ENCODE measurements at places on chromosomes 3 and 15.

DNA sequence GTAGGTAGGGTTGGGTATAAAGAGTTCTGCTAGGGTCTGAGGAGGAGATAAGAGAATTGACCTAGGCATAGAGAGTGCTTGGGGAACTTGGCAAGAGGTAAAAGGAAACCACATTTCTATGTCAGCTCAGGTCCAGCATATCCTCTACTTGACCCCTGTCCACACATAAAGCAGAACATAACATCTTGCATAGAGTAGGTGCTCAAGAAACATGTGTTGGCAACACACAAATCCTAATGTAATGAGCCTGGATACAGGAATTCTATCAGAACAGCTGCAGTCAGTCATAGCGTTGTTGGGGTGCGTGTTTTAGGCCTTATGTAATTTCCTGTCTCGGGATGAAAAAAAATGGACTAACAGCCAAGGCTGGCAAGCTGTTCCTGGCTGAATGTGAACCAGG lies 35.0 kb upstream of the PLCL2 start:
- no peak for DNase-seq

DNA sequence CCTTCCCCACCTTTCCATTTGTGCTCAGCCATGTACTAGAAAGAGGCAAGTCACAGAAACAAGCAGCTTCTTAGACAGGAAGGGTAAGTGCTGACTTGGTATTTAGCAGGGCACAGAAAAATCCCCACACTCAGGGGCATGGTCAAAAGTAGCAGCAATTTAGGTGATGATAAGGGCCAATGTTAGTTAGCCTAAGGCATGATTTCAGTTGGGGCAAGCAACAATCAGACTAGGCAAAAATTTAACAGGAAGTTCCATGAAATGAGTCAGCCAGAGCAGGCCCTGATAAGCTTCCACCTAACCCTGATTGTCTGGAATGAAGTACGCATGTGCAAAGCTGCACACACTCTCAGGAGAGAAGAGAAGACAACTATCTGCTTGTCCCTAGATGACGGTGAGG lies 423.4 kb upstream of the UBE2E2 start:
- DNase-seq: no peak

DNA sequence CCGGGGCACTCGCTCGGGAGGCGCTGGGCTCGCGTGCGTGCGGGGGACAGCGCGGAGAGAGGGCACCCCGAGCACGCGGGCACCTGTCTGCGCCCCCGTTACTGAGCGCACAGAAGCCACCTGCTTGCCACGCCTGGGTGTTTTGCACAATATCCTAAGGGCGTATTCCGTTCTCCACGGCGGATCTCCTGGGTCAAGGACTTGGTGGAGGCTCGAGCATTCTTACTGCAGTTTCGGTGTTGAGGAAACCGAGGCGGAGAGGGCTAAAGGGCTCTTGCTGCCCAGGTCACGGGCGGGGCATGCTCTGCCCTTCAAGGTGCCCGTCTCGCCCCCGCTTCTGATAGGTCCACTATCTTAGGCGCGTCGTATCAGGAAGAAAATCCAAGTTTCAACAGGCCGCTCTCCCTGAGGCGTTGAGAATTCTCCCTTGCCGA lies 526 bp downstream of the GPD1L start:
- no peak for DNase-seq

GRCh38 chr15:101068961-101069653 lies 149.9 kb downstream of the LRRK1 start:
- DNase-seq: no peak

GRCh38 chr15:67096546-67097294 lies 31.3 kb downstream of the SMAD3 start:
- no peak for DNase-seq

DNA sequence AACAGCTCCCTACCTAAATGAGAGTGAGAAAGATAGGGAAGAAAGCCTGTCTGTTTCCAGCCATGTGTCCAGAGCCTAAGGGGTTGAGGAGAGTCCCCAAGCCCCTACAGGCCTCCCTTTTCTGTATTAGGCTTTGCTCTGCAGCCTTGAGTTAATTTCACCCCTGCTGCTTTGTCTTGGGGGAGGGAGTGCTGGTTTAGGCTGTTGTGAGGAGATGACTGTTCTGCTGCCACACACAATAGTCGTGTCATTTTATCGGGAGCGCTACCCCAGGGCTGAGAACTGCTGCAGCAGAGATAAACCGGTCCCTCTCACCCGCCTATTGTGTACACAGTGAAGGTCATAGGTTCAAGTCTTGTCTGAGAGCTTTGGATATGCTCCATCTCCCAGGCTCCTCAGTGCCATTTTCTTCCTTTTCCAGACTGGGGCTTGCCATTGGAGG lies 1.4 kb downstream of the ZNF609 start:
- no peak for DNase-seq

GRCh38 chr15:37628507-37628906 lies 305.9 kb upstream of the TMCO5A start:
- no peak for DNase-seq

DNA sequence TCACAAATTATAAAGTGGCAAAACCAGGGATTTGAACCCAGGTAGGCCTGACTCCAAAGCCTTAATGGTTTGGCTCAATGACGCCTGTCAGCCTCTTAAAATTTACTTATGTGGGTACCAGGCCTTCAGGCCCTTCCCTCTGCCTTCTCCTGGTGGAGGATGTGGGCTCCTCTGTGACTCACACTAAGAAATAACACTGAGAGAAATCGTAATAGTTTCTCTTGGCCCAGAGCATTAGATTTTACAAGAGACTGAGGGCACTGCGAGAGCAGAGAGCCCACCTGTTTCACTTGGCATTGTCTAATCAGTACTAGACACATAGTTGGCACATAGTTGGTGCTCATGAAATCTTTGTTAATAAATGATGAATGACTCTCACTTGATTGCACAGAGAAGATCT lies 505.2 kb downstream of the SHQ1 start:
- DNase-seq: no peak

GRCh38 chr3:83193526-83193925 lies 1432.1 kb upstream of the GBE1 start:
- DNase-seq: no peak

DNA sequence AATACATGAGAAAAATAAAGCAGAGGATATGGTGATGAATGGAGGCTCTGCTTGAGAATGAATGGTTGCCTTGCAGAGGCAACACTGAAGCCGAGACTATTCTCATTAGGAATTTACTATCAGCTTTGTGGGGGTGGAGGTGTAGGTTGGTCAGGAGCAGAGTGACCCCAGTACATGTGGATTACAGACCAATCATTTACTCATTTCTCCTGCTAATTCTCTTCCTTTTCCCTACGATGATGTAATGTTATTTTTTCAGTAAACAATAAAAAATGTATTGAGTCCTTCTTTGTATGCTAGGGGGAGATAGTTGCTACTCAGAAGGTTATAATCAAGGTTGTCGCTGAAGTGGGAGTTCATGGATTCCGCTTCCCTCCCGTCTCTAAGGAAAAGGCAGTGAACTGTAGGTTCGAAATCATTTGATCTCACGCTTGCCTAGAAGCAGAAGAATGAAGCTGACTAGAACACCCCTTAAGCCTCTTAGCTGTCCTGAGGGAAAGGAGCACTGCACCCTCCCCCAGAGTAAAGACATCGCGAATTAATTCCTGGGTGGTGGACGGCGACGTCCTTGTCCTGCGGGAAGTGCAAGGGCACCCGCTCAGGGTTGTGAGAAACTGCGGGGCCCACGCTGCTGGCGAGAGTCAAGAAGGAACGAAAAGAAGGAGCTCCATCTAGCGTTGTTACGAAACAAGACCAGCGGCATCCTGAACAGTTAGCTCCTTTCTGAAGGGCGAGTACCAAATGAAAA lies 213.2 kb upstream of the PFN2 start:
- DNase-seq: peak; percentile 61

DNA sequence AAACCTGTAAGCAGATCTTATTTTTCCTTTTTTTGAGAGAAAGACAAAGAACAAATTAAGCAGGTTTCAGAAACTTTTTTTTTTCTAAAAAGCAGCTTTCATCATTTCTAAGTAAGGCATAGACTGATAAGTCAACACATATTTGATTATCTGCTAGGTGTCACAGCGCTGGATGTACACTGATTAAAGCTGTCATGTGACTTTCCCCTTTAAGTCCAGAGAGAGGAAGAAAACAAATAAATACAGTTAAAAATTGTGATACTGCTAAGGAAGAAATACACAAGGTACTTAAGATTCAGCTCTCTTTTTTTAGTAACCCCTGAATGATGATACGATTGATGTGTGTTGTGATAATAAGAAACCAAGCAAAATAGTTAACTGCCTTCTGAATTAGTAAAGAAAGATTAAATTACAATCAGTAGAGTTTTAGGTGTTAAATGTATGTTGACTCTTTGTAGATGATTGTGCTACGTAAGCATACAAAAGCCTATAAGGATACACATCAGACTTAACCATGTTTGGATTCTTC lies 2.8 kb downstream of the GLCE start:
- DNase-seq: no peak

GRCh38 chr15:51192521-51193280 lies 98.0 kb upstream of the TNFAIP8L3 start:
- DNase-seq: peak; percentile 51

GRCh38 chr3:120506076-120506827 lies 55.5 kb upstream of the FSTL1 start:
- no peak for DNase-seq

DNA sequence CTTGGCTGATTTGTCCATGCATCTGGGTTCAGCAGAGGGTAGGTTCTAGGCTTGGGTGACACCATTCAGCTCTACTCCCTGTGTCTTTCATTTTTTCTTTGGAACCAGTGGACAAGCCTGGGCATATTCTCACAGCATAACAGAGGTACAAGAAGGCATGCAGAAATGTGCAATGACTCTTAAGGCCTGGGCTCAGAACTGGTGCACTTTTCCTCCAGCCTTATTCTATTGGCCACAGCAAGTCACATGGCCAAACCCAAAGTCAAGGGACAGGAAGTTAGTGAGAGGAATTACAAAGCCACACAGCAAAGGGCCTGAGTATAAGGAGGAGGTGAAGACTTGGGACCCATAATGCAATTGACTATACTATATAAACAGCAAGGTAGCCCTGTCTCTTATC lies 200.9 kb upstream of the CTDSPL start:
- no peak for DNase-seq

- peak; percentile 41 for DNase-seq
Measured at GRCh38 chr3:101942356-101942755, 93.0 kb downstream of the NFKBIZ start.

DNA sequence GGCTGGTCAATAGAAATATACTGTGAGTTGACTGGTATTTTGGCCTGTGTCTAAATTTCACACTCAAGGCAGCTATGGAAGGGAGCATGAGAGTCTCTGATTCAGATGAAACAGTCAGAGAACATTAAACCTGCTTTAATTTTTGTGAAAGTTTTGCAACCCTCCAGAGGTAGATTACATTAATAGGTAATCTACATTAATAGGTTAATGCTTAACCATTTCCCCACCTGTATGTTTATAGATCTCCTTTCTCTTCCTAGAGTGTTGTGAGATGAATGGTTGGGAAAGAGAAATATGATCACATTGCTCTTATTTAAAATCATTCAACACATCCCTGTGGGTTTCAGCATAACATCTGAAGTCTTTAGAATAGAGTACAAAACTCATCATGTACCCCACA lies 586.9 kb upstream of the DPPA4 start:
- DNase-seq: no peak

DNA sequence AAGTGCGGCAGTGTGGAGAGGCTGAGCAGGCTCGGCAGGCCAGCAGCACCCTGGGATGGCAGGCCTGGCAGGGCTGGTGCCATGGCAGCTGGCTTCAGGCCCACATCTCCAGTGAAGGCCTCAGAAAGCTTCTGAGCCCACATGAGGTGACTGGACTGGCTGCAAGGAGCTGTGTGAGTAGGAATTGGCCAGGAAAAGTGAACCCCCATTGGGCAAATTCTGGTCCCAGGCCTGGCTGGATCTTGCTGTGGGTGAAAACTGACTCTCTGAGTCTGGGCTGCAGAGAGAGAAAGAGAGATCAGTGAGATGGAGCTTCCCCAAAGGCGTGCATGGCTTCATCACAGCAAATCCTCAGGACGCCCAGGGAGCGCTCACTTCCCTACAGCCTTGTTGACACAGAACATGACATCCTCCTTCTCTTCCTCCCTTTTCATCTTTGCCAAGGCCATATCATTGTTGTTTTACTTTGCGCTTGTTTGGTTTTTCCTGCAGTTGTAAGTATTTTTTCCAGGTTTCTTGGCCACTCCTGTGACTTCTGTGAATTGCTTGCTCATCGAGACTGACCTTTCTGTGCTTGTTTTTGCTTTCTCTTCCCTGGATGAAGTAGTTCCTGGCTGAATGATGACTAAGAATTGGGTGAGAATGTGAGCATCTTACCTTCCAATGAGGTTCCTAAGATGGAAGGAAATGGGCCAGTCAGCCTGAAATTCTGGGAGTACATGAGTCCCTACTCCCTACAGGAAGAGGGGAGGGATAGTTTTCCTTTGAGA lies 299.1 kb downstream of the TLE3 start:
- DNase-seq: no peak

GRCh38 chr3:46110701-46111493 lies 83.6 kb upstream of the XCR1 start:
- peak; percentile 90 for DNase-seq

DNA sequence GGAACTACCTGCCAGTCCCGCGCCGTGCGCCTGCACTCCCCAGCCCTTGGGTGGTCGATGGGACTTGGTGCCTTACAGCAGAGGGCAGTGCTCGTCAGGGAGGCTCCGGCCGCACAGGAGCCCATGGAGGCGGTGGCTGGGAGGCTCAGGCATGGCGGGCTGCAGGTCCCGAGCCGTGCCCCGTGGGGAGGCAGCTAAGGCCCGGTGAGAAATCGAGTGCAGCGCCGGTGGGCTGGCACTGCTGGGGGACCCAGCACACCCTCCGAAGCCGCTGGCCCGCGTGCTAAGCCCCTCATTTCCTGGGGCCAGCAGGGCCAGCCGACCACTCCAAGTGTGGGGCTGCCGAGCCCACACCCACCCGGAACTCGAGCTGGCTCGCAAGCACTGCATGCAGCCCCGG lies 580.2 kb downstream of the ZIC1 start:
- no peak for DNase-seq

- peak; percentile 55 for DNase-seq
Measured at GRCh38 chr15:70236341-70237086, 138.8 kb upstream of the TLE3 start.

DNA sequence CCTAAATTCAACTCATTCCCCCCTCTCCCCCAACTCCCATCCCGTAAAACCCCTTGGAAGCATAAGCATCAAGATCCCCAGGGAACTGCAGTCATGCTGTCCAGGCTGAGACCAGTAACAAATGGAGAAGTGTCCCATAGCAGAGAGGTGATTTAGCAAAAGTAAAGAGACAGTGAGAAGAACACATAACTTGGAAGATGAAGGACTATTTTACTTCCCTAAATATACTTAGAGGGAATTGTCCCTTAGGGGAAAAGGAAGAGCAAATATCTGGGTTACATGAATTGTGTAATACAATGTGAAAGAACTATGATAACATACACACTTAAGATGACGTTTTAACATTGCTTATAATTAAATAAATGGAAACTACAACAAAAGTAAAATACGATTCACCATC lies 61.6 kb upstream of the LRRFIP2 start:
- DNase-seq: no peak

- DNase-seq: no peak
Measured at GRCh38 chr15:98160236-98160635, 199.7 kb downstream of the ARRDC4 start.

GRCh38 chr3:172136330-172136729 lies 97.0 kb downstream of the FNDC3B start:
- no peak for DNase-seq

Measured in RCC 7860 (cell line).